ENCODE measurements at places on chromosomes 2 and 18. TPM values are rescaled to one million over a fixed set of nuclear protein-coding genes. Genes with fewer than 3 reads are reported as not detected.

DNER gene
- not detected for total RNA-seq

RGPD8 gene
- 30.1 TPM for total RNA-seq

ACMSD gene
- total RNA-seq: not detected

NEU2 gene
- total RNA-seq: not detected

PKP4 gene
- 39.3 TPM for total RNA-seq

DNAJC5G gene
- total RNA-seq: not detected

GPR39 gene
- not detected for total RNA-seq

GRCh38 chr2:203741566-203741965 lies 35.1 kb downstream of the CD28 start:
- H3K4me1 ChIP-seq: peaks cover 94% of the 10 kb centered on the region
- peak; percentile 49 for DNase-seq
- H3K27ac ChIP-seq: peak overlapping the region; percentile 66
- no peaks in the 10 kb centered on the region for H3K27me3 ChIP-seq
- peak overlapping the region; percentile 31 for H3K4me3 ChIP-seq

- no peaks in the 10 kb centered on the region for H3K4me1 ChIP-seq
- H3K4me3 ChIP-seq: no peak overlapping the region
- no peaks in the 10 kb centered on the region for H3K27me3 ChIP-seq
- no peak overlapping the region for H3K27ac ChIP-seq
- H3K36me3 ChIP-seq: no peaks in the 10 kb centered on the region
Observed at GRCh38 chr2:232434563-232435374, 21.2 kb upstream of the ALPI start.

DNA sequence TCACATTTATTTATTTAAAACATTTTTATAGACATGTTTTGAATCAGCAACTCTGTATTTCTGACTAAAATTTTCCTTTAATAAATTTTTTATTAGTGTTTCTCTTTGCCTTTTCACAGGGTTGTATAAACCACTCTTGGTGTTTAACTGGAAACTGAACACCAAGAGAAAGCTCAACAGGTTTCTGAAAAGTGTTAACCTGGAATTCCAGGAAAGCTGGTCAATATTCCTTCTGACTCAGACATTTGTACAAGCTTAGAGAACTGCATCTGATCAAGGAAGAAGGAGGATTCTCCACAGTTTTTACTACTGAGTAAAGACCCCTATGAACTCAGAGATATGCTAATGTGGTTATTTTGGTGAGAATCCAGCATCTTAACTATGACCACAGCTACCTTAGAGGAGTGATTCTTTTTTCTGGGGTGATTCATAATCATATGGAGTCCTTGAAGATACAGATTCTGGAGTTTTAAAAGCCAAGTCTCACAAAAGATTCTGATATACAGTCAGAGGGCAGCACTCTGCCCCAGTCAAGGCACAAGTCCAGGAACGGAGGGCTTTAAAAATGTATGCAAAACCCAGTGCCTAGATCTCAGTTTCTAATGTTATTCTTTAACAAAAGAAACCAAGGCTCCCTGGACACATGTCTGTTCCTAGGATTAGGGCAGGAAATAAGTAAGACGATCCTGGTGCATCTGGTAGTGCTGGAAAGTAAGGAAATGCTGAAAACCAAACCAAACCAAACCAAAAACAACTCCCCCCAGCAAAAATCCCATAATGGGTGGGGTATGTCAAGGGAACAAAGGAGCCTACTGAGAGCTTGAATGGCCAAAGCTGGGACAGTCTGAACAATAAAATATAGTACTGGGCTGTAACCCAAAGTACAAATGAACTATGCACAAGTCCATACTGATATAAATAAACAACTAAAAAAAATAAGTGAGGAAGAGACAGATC lies 85.1 kb upstream of the FZD5 start:
- H3K27ac ChIP-seq: no peak overlapping the region
- no peaks in the 10 kb centered on the region for H3K4me1 ChIP-seq
- H3K36me3 ChIP-seq: no peaks in the 10 kb centered on the region
- no peak for DNase-seq

- H3K27ac ChIP-seq: no peak overlapping the region
- H3K27me3 ChIP-seq: no peaks in the 10 kb centered on the region
- no peaks in the 10 kb centered on the region for H3K36me3 ChIP-seq
- H3K4me3 ChIP-seq: no peak overlapping the region
- no peak for DNase-seq
Observed at GRCh38 chr2:140183056-140183765, 1403.0 kb upstream of the NXPH2 start.

GRCh38 chr2:239169311-239170048 lies 231.3 kb downstream of the HDAC4 start:
- H3K36me3 ChIP-seq: peaks cover 24% of the 10 kb centered on the region
- no peak overlapping the region for H3K4me3 ChIP-seq
- no peak overlapping the region for H3K27ac ChIP-seq
- DNase-seq: no peak
- peaks cover 8% of the 10 kb centered on the region for H3K4me1 ChIP-seq
- H3K27me3 ChIP-seq: no peaks in the 10 kb centered on the region

GRCh38 chr2:120473522-120474271 lies 127.8 kb downstream of the INHBB start:
- no peaks in the 10 kb centered on the region for H3K4me1 ChIP-seq
- H3K27ac ChIP-seq: no peak overlapping the region
- H3K27me3 ChIP-seq: no peaks in the 10 kb centered on the region
- no peak for DNase-seq
- no peaks in the 10 kb centered on the region for H3K36me3 ChIP-seq
- H3K4me3 ChIP-seq: no peak overlapping the region

DNA sequence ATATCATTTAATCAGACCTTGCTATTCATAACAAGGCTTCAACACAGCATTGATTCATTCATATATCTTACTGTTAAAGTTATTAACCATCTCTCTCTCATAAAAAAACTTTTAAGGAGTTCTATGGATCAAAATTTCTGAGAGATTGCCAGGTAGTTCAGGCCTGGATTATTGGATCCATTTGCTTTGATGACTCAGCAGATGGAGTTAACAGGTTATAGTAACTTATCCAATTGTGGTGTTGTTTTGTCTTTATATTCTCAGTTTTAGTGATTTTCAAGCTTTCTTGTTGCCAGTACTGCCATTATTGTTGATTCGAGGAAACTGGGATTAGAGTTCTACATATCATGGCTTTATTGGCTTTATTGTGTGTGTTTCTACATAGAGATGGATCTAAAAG lies 195.7 kb upstream of the MMADHC start:
- H3K27ac ChIP-seq: no peak overlapping the region
- no peaks in the 10 kb centered on the region for H3K27me3 ChIP-seq
- DNase-seq: no peak
- no peaks in the 10 kb centered on the region for H3K36me3 ChIP-seq
- H3K4me3 ChIP-seq: no peak overlapping the region

DNA sequence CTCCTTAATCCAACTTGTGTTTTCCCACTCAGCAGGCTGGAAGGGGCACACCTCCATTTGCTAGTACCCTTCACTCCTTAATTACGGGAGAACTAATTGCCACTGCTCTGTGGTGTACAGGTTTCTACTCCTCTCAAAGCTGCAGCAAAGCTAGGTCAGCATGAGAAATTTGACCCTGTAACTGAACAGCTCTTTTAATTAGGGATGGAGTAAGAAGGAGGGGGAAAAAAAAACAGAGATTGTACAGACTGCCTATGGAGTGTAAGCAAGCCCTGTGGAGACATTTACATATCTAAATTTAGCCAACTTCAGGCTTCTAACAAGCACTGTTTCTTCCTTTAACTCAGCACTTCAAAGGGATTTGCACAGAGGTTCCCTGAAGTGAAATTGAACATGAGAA lies 629.7 kb upstream of the SETBP1 start:
- H3K27ac ChIP-seq: no peak overlapping the region
- H3K36me3 ChIP-seq: no peaks in the 10 kb centered on the region
- H3K4me3 ChIP-seq: no peak overlapping the region

GRCh38 chr2:204051476-204051875 lies 114.9 kb downstream of the ICOS start:
- H3K36me3 ChIP-seq: no peaks in the 10 kb centered on the region
- H3K4me1 ChIP-seq: peaks cover 15% of the 10 kb centered on the region
- no peaks in the 10 kb centered on the region for H3K27me3 ChIP-seq
- DNase-seq: no peak
- no peak overlapping the region for H3K27ac ChIP-seq

DNA sequence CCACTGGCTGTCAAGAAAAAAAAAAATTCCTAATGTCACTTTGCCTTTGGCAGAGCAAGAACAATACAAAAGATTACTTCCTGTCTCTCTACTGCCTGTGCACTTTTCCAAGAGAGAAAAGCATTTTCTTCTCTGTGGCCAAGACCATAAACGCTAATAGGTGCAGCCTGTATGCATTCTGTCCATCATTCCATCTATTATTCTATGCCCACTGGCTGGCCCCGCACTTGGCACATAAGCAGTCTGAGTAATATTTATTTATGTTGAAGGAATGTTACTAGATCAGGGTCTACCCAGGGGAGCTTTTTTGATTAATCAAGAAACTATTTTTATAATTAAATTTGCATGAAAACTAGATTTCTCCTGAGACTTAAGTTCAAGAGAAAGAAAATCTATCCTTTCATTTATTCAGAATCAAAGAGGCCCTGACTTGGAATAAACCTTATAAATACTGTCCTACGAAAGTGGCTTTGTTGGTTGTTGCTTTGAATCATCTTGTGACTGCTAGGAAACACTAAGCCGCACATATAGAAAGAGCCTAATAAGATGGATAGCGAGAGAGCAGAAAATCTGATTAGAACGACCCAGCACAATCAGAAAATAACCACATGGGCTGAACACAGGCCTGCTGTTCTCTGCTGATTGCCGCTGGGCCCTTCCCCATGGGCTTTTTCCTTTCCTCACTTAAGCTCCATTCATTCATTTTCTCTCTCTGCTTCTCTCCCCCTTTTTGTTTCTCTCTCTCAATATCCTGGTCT lies 59.4 kb downstream of the MMADHC start:
- no peak for DNase-seq
- H3K27me3 ChIP-seq: peaks cover 6% of the 10 kb centered on the region
- no peaks in the 10 kb centered on the region for H3K36me3 ChIP-seq

DNA sequence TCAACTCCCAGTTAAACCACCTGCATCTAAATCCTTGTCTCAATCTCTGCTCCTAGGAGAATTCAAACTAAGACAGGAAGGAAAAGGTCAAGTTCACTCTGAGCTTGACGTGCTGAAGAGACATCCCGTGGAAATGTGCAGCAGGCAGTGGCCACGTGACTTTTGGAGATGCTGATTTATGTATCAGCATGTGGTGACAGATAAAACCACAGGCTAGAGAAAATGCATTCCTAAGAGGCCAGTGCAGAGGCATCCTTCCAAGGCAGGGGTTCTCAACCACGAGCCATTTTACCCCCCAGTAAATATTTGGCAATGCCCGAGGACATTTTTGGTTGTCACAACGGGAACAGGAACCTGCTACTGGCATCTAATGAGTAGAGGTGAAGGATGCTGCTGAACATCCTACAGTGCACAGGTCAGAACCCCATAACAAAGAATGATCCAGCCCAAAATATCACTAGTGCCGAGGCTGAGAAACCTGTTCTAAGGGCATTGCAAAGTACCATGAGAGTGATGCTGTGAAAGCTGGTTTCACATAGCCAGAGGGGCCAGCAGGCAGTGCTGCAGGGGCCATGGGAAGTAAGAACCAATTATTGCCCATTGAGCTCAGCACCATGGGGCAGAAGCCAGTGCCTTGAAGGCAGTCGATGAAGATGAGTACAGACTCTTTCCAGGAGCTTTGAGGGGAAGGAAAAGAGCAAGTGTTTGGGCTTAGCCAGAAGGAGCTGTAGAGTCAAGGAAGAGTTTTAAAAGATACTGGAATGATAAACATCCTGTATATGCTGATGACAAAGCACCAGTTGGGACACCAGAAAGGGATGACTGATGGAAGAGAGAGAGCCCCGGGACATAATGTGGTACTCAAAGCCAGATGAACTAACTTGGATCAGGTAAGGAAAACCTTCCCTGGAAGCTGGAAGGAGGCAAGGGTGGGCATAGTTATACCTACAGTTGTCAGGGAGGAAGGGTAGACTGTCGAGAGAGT lies 174.6 kb downstream of the HAUS1 start:
- no peaks in the 10 kb centered on the region for H3K36me3 ChIP-seq
- no peaks in the 10 kb centered on the region for H3K27me3 ChIP-seq
- no peak overlapping the region for H3K4me3 ChIP-seq

DNA sequence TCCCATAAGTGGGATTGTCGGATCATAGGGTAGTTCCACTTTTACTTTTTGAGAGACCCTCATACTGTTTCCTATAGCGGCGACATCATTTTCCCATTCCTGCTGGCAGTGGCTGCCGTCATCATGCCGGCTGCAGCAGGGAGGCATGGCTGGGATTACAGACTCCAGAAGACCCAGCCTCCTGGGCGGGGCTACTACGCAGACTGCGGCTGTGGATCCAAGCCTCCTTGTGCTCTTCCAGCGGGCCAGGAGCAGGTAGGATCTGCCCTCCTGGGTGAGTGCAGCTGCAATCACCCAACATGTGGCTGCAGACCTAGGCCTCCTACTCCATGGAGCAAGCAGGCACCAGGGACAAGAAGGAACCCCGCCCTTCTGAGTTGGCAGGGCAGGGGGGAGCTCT lies 359.2 kb downstream of the GALR1 start:
- DNase-seq: no peak
- no peak overlapping the region for H3K27ac ChIP-seq

DNA sequence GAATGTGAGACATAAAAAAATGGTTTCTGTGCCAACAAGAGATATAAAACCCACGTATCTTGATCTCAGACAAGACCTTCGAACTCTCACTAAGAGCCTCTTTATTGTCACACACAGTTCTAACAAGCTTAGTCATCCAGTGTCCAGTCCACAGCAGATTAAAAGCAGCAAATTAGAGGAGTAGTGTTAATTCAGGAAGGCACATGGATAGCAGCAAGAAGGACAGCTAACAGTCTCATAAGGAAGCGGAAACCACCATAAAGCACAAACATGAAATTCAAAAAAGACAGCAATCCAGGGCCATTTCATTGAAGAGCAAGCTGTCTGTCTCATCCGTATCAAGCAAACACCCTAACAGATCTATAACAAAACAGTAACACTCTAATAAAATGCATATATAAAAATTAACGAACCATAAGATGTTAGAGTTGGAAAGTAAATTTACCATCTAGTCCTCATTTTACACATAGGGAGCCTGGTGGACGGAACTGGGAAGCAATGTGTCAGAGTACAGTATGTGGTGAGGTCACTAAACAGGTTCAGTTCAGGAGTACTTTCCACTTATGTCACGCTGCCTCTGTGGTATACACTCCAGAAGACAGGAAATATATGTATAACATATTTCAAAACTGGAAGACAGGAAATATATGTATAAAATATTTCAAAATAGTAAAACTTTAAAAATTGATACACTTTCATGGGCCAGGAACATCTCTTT lies 18.3 kb downstream of the AAK1 start:
- H3K27me3 ChIP-seq: no peaks in the 10 kb centered on the region
- H3K27ac ChIP-seq: no peak overlapping the region

GRCh38 chr2:108413711-108414095 lies 35.3 kb upstream of the GCC2 start:
- H3K4me1 ChIP-seq: no peaks in the 10 kb centered on the region
- H3K36me3 ChIP-seq: no peaks in the 10 kb centered on the region
- no peaks in the 10 kb centered on the region for H3K27me3 ChIP-seq
- no peak for DNase-seq
- no peak overlapping the region for H3K4me3 ChIP-seq

GRCh38 chr2:220434385-220434784 lies 807.0 kb downstream of the SLC4A3 start:
- no peaks in the 10 kb centered on the region for H3K27me3 ChIP-seq
- no peaks in the 10 kb centered on the region for H3K4me1 ChIP-seq
- no peak overlapping the region for H3K4me3 ChIP-seq
- no peak overlapping the region for H3K27ac ChIP-seq

GRCh38 chr2:27121906-27122305 lies 1.7 kb upstream of the ABHD1 start:
- peaks cover 10% of the 10 kb centered on the region for H3K27me3 ChIP-seq
- H3K27ac ChIP-seq: no peak overlapping the region
- no peak for DNase-seq

All from CD4-positive, alpha-beta memory T cell (primary cell).